T-helper 2 cell treated with Interferon-gamma antibody and Interleukin-4, amounts not matched to agents 5 μg/mL and 100 μg/mL, for 36 hours (primary cell): ENCODE measurements at places on chromosomes 5 and 9.

- DNase-seq = no peak
Observed at GRCh38 chr9:18189871-18190670, 283.9 kb upstream of the ADAMTSL1 start.

DNA sequence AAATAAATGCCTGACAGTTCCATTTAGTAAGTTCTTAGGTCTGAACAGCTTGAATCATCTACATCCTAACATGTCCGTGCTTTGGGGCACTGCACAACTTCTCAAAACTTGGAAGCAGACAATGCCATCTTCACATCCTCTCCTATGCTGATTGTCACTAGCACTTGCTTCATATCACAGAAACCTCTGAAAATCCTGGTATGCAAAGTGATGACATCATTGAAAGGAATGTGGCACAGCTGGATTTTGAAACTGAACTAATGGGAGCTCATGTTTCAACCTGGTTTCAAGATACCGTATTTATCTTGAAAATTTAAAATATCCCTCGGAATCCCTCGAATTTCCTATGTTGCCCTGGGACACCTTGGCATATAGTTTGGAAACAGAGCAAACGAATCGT, 490.2 kb upstream of the DAP start:
- no peak for DNase-seq

DNA sequence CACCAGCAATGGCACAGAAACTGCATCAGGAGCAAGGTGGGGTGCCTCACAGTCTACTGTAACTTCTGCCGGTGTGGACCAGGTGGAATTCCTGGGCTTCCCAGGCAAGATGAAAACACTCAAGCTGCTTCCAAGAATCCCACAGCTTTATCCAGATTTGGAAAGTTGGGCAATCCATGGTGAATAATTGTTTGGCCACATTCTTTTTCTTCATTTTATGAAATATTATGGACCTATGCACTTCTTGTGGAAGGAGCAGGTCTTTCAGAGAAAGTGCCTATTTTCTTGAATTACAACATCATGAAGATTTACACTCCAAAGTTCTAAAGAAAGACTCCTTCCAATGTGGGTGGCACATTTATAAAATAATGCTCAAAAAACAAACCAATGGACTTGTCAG, 503.6 kb downstream of the SEMA5A start:
- no peak for DNase-seq

GRCh38 chr5:84088996-84089395, 295.7 kb downstream of the EDIL3 start:
- DNase-seq = no peak

DNA sequence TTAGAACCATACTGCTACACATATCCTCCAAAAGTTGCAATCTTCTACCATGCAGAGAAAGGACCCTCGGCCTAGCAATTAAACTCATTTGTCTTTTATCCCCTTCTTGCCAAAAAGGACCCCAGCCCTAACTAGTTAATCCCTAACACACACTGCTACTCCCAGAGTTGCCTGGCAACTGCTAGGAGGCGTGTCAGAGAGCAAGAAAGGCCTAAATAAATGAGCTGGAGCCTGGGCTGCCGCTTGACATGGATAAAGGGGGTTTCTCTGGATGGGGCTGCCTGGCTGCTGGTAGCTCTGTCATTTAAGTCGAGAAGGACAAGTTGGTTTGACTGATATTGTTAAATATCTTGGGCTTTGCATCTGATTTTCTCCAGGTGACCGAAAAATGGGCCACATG, 194.8 kb downstream of the CRB2 start:
- no peak for DNase-seq

GRCh38 chr5:35803191-35803651, 53.5 kb upstream of the IL7R start:
- DNase-seq = no peak

DNA sequence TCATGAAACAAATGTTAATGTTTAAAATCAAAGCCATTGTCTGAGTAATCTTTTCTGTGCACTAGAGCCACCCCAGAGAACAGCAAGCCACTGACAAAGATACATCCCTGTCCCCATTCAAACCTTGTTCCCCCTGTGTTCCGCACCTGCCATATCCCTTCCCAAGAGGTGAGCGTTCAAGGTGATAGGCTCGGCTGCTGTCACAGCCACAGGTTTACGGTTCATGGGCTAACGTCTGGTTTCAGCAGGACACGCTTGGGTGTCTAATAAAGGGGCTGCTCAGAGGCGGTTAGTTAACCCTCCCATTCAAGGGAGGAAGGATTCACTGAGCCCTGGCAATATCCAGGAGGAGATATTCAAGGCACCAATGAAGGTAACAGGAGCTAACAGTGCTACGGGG, 24.5 kb upstream of the LAMC3 start:
- DNase-seq = no peak

GRCh38 chr5:81086881-81087281, 126.7 kb downstream of the RASGRF2 start:
- no peak for DNase-seq
